ENCODE measurements at places on chromosomes 16 and 17.

DNA sequence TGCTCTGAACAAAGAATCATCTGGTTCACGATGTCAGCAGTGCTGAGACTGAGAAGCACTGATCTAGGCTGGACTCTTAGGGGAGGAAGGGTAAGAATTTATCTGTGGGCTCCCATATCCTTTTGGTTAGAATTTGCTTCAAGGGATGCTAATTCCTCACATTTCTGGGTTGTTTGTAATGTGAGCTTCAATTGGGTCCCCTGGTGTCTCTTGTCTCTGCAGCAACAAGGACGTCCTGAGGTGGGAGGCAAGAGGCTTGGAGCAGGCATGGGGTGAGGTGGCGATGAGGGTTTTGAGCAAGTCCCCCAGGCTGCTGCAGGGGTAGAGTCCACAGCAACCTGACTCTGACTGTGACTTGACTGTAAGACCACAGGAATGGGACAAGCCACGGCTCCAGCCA, 213.8 kb upstream of the NLRP1 start:
- H3K27me3 ChIP-seq = peaks cover 7% of the 10 kb centered on the region
- DNase-seq = no peak
- no peaks in the 10 kb centered on the region for H3K36me3 ChIP-seq
- H3K4me3 ChIP-seq = no peak overlapping the region

GRCh38 chr16:56309008-56309407, 116.3 kb downstream of the AMFR start:
- no peak overlapping the region for H3K27ac ChIP-seq
- no peaks in the 10 kb centered on the region for H3K27me3 ChIP-seq

DNA sequence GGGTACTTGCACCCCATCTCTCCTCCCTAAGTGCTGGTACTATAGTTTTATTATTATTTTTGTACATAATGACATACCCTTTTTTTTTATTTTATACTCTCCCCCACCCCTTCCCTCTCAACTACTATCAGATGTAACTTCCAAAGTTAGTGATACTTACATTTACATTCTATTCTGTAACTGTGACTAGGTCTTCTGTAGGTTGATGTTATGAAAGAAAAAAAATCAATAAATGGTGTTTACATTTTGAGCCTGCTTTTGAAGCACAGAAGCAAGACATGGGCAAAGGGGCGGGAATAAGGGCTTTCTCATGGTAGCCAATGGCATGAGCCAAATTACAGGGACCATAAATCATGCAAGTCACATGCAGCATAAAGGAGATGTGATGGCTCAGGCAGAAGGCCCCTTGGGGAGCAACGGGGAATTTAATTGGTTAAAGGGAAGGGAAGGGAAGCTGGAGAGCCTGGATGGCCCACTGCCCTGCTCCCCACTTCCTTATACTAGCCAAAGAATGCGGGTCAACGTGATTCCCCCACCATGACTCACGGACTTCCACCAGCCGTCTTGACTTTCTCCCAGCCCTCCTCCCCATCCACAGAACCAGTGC, 2.4 kb upstream of the ACSF2 start:
- DNase-seq = peak; percentile 77
- H3K4me3 ChIP-seq = no peak overlapping the region
- H3K36me3 ChIP-seq = no peaks in the 10 kb centered on the region
- H3K27me3 ChIP-seq = no peaks in the 10 kb centered on the region

GRCh38 chr17:9645851-9646545, 681 bp downstream of the USP43 start:
- H3K4me1 ChIP-seq = peaks cover 23% of the 10 kb centered on the region
- H3K4me3 ChIP-seq = peak overlapping the region; percentile 64
- no peak overlapping the region for H3K27ac ChIP-seq
- H3K27me3 ChIP-seq = no peaks in the 10 kb centered on the region
- no peaks in the 10 kb centered on the region for H3K36me3 ChIP-seq
- DNase-seq = peak; percentile 75

DNA sequence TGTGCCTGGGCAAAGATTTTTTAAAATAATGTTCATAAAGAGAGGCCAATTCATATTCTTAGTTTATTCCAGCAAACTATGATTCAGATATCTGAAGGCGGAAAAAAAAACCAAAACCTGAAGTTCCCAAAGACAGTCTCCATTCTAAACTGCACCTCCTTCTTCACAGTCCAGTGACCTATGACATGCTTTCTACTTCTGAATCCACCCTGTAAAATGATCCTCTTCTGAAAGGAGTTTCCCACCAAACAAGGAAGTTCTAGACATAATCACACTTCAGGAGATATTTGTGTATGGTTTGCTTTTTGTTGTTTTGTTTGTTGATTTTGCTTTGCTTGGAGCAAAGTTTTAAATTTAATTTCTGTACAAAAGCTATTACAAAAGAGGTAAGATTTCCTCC, 12.9 kb upstream of the CHST4 start:
- H3K27ac ChIP-seq = no peak overlapping the region
- DNase-seq = no peak
- H3K27me3 ChIP-seq = no peaks in the 10 kb centered on the region
- no peaks in the 10 kb centered on the region for H3K36me3 ChIP-seq
- no peak overlapping the region for H3K4me3 ChIP-seq
- H3K4me1 ChIP-seq = no peaks in the 10 kb centered on the region

DNA sequence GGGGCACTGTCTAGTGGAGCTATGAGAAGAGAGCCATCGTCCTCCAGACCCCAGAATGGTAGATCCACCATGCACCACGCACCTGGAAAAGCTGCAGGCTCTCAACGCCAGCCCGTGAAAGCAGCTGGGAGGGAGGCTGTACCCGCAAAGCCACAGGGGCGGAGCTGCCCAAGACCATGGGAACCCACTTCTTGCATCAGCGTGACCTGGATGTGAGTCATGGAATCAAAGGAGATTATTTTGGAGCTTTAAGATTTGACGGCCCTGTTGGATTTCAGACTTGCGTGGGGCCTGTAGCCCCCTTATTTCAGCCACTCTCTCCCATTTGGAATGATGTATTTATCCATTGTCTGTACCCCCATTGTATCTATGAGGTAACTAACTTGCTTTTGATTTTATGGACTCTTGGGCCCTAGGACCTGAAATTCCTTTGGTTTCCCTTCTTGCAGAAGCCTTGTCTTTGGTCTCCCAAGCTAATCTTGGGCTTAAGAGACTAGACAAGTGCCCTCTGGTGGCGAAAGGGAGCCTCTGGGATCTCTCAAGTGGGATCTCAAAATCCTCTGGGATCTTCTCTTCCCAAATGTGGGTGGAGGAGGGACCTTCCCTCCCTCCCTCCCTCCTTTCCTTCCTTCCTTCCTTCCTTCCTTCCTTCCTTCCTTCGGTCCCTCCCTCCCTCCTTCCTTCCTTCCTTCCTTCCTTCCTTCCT, 58.2 kb upstream of the HAPSTR1 start:
- no peaks in the 10 kb centered on the region for H3K27me3 ChIP-seq
- no peak overlapping the region for H3K4me3 ChIP-seq
- H3K27ac ChIP-seq = no peak overlapping the region
- no peaks in the 10 kb centered on the region for H3K36me3 ChIP-seq

GRCh38 chr17:76641501-76641900, 2.1 kb downstream of the ST6GALNAC1 start:
- no peak overlapping the region for H3K27ac ChIP-seq
- no peaks in the 10 kb centered on the region for H3K36me3 ChIP-seq
- no peak overlapping the region for H3K4me3 ChIP-seq
- DNase-seq = no peak

- H3K27me3 ChIP-seq = no peaks in the 10 kb centered on the region
- DNase-seq = no peak
- H3K36me3 ChIP-seq = no peaks in the 10 kb centered on the region
- peaks cover 2% of the 10 kb centered on the region for H3K4me1 ChIP-seq
Measured at GRCh38 chr16:81321039-81321438, 6.3 kb downstream of the GAN start.

DNA sequence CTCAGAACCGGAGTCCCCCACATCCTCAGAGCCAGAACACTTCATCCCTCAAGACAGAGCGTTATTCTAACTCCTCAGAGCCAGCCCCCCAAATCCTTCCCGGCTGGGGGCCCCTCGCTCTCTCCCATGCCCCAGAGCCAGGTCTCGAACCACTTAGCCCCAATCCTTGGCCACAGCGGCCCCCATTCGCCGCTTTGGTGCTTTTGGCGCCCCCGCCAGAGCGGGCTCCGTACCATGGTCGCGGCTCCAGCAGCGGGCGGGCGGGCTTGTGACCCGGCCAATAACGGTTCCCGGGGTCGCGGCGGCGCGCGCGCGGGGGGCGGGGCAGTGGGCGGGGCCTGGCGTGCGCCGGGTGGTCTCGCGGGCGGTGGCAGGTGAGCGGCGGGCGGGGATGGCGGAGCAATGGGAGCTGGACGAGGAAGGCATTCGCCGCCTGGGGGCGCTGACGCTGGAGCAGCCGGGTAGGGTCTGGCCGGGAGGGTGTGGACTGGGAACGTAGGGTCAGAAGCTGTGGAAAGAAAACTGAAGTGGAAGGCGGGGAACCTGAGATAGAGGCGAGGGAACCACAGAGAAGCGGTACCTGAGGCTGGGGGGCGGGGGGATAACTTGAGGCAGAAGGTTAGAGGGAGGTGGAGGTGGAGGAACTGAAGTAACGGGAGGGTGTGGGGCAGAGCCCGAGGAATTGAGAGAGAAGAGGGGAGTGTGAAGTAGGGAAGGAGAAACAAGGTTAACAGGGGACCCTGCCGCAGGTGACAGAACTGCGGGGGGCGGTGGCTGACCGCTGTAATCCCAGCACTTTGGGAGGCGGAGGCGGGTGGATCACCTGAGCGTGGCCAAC, at the start of the genes KCTD19 and LRRC36:
Gene KCTD19 (minus strand): TSS at position 270 of the 838 bp plus-strand sequence. CDS start 34 bp downstream, at position 236.
Gene LRRC36 (plus strand): TSS at position 344 of the 838 bp plus-strand sequence. CDS start 48 bp downstream, at position 392.
- H3K36me3 ChIP-seq = no peaks in the 10 kb centered on the region
- no peaks in the 10 kb centered on the region for H3K27me3 ChIP-seq
- H3K4me3 ChIP-seq = peak within 1 kb of the TSS; percentile 71
- peak within 1 kb of the TSS; percentile 41 for H3K27ac ChIP-seq
- DNase-seq = peak; percentile 80

GRCh38 chr16:62678796-62679195, 642.6 kb upstream of the CDH8 start:
- H3K36me3 ChIP-seq = no peaks in the 10 kb centered on the region
- no peaks in the 10 kb centered on the region for H3K4me1 ChIP-seq
- H3K27me3 ChIP-seq = no peaks in the 10 kb centered on the region
- H3K27ac ChIP-seq = no peak overlapping the region

DNA sequence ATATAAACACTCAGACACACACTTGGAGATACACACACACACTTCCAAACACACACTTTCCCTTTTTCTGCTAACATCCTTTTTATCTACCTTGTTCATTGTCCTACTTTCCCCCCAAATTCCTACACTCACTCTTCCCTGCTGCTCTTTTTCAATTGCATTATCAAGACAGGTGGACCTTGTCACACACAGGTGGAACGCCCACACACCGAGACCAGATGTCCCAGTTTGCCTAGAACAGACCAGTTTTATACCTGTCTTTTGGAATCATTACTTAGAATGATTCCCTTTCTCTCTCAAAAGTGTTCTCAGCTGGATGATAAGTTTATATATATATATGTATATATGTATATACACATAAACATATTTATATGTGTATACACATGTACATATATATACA, 50.7 kb upstream of the ARHGAP44 start:
- no peak overlapping the region for H3K4me3 ChIP-seq
- no peaks in the 10 kb centered on the region for H3K4me1 ChIP-seq
- H3K36me3 ChIP-seq = no peaks in the 10 kb centered on the region
- no peaks in the 10 kb centered on the region for H3K27me3 ChIP-seq

DNA sequence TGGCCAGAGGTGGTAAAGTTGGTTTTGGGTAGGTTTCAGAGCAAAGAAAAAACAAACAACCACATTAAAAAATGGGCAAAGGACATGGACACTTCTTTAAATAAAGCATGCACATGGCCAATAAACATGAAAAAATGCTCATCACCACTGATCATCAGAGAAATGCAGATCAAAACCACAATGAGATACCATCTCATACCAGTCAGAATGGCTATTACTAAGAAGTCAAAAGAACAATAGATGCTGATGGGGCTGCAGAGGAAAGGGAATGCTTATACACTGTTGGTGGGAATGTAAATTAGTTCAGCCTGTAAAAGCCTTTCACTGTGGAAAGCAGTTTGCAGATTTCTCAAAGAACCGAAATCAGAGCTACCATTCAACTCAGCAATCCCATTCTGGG, 598.4 kb upstream of the SOX9 start:
- H3K27ac ChIP-seq = no peak overlapping the region
- no peak for DNase-seq
- no peaks in the 10 kb centered on the region for H3K4me1 ChIP-seq
- no peak overlapping the region for H3K4me3 ChIP-seq
- H3K27me3 ChIP-seq = no peaks in the 10 kb centered on the region
- H3K36me3 ChIP-seq = no peaks in the 10 kb centered on the region

DNA sequence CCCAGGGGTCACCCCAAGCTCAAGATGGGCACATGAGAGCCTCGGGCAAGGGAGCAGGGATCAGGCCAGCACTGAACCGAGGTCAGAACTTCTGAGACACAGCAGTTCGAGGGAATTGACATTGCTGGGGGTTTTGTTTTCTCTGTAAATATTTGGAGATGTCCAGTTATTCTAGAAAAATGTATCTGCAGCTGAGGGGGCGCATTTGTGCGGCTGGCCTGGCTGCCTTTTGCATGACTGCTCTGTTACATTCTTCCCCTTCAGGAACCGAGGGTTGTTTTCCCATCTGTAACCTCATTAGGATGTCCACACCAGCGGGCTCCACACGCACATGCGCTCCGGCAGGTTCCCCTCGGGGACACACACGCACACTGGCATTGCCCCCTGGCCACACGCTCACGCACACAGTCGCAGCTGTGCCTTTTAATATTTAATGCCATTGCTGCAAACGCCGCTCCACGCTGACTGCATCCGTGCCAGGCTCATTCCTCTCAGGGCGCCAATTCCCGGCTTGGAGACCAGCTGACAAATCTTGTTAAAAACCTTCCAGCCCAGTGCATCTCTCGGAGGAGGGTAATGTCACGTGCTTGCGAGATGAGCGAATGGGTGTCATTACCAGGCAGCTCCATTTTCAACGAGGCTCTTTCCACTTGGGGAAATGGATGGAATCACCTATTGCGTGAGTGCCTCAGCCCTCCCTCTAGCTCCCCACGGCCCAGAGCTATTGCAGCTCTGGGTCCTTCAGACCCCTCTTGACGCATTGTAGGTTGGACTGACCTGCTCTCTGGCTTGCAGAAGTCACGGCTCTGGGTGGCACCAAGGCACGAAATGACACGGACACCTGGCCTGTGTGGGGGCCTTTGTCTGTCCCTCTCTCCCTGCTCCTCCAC, 13.1 kb downstream of the CCR7 start:
- H3K27ac ChIP-seq = no peak overlapping the region
- H3K27me3 ChIP-seq = no peaks in the 10 kb centered on the region
- no peak overlapping the region for H3K4me3 ChIP-seq
- H3K36me3 ChIP-seq = no peaks in the 10 kb centered on the region
- peaks cover 62% of the 10 kb centered on the region for H3K4me1 ChIP-seq
- no peak for DNase-seq

DNA sequence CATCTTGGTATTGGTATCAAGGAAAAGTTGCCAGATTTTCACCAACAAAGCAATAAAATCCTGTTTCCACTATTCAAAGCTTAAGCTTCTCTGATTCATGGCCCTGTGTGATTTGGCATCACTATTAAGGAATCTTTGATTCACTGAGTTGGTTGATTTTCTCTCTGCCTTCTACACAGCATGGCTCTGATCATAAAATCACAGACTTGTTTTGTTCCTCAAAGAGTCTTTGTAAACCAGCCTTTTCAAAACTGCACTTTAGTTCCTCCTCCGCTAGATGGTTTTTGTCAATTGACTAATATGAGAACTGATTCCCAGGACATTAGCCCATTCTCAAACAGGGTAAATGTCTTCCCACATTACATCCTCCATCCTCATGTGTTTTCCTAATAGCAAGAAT, 197.6 kb downstream of the DNAH9 start:
- H3K27me3 ChIP-seq = no peaks in the 10 kb centered on the region
- no peak overlapping the region for H3K4me3 ChIP-seq
- no peak overlapping the region for H3K27ac ChIP-seq
- DNase-seq = no peak
- no peaks in the 10 kb centered on the region for H3K36me3 ChIP-seq
- H3K4me1 ChIP-seq = no peaks in the 10 kb centered on the region
